HCEC 1CT (cell line): ENCODE measurements at places on chromosomes 2 and 18.

DNA sequence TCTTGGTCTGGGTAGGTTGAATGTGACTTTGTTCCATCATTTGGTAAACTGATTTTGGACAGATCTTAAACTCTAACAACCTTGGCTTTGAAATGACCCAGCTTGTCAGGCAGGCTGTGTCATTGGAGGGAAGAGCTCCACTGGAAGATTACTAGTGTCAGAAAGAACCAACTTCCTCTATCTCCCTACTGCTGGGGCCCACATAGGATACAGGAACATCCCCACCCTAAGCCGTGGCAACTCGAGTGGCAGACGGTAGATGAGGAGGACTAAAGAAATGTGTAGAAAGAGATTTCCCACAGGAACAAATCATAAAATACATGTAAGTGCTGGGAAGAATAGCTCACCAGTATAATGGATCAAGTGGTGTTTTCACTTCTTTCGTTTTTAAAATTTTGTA lies 4.3 kb upstream of the G6PC2 start:
- no peak for DNase-seq

DNA sequence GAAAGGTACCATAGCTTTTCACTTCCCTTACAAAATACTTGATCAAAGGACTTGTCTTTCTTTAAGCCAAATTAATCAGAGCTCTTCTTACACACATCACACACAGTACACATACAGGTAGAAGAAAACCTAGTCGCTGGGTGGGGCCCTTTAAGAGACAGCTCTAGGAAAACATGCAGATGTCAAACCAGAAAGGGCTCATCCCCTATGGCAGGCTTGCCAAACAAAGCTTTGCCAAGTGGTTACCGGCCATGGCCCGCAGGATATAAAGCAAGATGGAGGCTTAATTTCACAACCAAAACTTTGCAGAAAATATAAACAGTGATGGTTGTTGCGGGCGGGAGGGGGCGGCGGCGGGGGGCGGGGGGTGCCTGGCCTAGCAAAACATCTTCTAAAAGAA lies 2156.0 kb upstream of the PIK3C3 start:
- DNase-seq, result peak; percentile 53

- DNase-seq, result no peak
These were observed 163.2 kb upstream of the CYRIA start for GRCh38 chr2:16828828-16829160.

DNA sequence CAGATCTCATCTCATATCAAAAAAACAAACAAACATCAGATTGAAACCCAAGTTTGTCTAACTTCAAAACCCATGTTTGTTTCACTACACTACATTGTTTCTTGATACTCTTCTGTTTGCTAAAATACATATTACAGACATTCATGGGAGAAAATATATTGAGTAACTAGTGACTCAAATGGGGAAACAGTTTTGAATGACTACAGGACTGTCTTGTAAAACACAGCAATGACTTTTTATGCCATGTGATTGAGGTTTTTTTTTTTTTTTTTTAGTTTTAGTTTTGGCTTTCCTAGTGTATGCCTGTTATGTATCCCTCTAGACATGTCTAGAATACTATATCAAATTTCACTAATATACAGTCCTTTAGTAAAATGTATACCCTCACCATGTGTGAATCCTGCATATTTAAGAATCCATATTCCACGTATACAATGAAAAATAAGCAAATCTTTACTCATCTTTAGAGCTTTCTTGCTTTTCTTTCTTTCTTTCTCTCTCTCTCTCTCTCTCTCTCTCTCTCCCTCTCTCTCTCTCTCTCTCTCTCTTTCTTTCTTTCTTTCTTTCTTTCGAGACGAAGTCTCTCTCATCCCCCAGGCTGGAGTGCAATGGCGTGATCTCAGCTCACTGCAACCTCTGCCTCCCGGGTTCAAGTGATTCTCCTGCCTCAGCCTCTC lies 46.6 kb upstream of the SERTAD2 start:
- peak; percentile 71 for DNase-seq

GRCh38 chr2:84194949-84195644 lies 264.0 kb downstream of the SUCLG1 start:
- no peak for DNase-seq

GRCh38 chr2:196464311-196464710 lies 175.2 kb upstream of the CCDC150 start:
- peak; percentile 26 for DNase-seq

- peak; percentile 45 for DNase-seq
These were observed 39.7 kb downstream of the EPB41L5 start for GRCh38 chr2:120052597-120052996.

DNA sequence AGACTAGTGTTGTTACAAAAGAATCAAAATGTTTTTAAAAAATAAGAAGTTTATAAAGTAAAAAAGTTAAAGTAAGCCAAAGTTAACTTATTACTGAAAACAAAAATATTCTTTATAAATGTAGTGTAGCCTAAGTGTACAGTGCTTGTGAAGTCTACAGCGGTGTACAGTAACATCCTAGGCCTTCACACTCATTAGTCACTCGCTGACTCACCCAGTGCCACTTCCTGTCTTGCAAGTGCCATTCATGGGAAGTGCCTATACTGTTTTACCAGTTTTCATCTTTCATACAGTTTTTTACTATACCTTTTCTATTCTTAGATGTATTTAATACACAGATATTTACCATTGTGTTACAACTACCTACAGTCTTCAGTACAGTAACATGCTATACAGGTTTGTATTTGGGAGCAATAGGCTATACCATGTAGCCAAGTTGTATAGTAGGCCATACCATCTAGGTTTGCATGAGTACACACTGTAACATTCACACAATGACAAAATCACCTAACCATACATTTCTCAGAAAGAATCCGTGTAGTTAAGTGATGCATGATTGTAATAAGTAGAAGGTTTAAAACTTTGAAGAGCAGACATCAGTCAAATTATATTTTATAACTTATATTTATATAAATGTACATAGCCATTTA lies 13.4 kb downstream of the SERPINB7 start:
- DNase-seq, result peak; percentile 93

GRCh38 chr2:238728330-238729260 lies 119.3 kb upstream of the TWIST2 start:
- peak; percentile 98 for DNase-seq

GRCh38 chr2:207619764-207620203 lies 5.4 kb downstream of the METTL21A start:
- DNase-seq, result peak; percentile 23

DNA sequence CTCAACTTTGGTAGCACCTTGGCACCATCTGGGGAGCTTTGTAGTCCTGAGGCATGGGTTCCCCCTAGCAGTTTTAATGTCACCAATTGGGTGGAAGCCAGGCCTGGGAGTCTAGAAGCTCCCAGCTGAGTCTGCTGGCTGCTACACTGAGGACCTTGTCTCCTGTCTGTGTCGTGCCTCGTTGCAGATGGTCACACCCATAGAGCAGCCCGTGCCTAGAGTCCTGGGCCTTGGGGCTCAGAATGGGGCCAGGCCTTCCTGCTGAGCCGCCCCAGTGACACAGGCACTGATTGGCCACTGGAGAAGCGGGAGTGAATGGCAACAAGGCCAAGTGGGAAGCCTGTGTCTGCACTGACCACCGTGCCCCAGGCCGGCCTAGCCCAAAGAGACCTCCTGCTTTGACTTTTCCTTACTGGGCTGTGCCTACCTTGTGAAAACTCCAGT lies 113.2 kb downstream of the SH3RF3 start:
- DNase-seq, result no peak

DNA sequence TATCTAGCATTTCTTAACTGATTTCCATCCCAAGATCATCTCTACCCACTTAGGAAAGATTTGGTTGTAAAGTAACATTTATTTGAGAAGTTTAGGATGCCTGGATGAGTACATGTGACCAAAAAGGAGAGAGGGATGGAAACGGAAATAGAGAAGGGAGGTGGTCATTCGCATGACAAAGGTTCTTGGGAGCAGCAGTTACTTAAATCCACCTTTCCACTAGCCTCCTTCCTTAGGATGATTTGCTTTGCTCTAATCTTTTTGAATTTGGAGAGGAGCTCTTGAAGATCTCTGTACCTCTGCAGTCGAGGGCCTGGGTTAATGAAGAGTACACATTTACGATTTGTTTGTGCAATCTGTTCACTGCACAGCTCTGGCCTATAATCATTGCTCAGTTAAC lies 623.5 kb downstream of the EPHA4 start:
- DNase-seq, result no peak

DNA sequence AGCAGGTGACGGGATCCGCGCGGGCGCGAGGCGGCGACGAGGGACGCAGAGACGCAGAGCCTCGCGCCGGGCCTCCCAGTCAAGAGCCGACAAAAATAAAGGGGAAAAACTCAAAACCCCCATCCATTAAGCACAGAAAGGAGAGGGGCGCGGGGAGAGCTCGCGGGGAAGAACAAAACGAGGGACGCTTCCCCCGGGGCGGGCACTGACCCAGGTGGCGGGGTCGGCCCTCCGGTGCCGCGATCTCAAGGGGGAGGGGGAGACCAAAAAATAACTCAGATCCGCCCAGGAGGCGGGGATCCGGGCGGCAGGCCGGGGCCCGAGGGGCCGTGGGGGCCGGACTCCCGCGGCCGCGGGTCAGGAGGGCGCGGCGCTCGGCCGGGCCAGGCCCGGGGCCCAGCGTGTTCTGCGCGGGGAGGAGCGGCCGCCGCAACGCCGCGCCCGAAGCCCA lies 597 bp downstream of the RNF103 start:
- peak; percentile 23 for DNase-seq

GRCh38 chr2:179543361-179543901 lies 278.8 kb upstream of the SESTD1 start:
- peak; percentile 77 for DNase-seq

DNA sequence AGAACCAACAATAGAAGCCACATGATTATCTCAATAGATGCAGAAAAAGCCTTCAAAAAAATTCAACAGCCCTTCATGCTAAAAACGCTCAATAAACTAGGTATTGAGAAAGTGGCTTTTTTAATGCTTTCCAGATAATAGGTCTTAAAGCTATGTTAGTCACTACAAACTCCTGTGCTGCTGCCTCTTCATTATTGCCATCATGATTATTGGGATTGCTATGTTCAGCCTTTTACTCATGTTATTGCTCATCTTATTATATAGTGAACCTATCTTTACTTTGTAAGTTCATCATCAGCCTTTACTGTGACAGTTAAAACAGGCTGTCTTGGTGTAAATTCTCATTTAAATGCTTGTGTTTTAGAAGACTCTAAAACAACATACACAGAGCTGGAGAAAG lies 1557.2 kb upstream of the ZEB2 start:
- DNase-seq, result no peak

GRCh38 chr2:14872779-14873325 lies 240.3 kb downstream of the LRATD1 start:
- no peak for DNase-seq

DNA sequence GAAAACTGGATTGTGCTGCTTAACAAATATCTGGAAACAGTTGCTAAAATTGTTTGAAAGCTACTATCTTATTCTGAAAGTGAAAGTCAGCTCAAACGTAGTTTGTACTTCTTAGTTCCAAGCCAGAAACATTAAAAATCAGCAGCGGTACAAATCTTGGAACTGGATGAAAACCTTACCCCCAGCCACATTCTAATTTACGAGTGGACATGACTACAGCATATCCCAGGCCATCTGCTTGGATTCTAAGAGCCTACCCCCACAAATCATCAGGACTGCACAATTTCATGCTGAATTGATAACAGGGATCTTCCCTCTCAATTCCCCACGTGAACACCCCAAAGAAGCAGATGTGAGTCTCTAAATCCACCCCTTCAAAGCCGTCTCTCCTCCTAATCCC lies 158.7 kb upstream of the NCKAP5 start:
- no peak for DNase-seq

GRCh38 chr2:239531456-239532241 lies 130.8 kb upstream of the HDAC4 start:
- no peak for DNase-seq

DNA sequence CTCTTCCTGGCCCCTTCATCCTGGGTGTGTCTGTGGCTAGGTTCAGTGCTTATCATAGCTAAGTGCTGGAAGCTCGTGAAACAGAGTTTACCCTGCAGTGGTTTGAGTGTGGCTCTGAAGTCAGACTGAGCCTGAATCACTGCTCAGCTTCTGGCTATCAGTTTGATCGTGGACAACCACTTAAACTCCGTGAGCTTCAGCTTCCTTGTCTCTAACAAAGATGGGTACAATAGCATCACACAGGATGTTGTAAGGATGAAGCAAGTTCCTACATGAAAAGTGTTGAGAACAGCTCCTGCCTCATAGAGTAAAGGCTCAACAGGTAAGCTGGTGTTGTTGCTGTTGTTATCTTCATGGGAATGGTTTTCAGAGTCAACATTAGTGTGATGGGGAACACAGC lies 210.3 kb downstream of the CLIP4 start:
- DNase-seq, result no peak

DNA sequence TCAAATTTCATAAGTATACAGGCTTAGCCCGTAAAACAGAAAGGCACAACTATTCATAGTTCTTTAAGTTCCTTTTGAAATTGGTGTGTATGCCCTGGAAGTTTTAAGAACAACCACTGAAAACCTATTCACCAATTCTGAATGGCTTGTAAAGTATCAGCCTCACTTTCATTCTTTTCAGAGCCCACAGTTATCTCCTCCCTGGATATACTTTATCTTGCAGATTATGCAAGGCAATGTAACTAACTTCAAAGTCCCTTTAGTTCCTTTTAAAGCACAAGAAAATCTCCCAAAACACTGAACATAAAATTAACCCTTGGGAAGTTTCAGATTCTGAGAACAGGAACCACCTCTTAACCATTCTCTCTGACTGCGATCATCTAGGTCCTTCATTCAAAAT lies 1.1 kb downstream of the STRN start:
- DNase-seq, result no peak

DNA sequence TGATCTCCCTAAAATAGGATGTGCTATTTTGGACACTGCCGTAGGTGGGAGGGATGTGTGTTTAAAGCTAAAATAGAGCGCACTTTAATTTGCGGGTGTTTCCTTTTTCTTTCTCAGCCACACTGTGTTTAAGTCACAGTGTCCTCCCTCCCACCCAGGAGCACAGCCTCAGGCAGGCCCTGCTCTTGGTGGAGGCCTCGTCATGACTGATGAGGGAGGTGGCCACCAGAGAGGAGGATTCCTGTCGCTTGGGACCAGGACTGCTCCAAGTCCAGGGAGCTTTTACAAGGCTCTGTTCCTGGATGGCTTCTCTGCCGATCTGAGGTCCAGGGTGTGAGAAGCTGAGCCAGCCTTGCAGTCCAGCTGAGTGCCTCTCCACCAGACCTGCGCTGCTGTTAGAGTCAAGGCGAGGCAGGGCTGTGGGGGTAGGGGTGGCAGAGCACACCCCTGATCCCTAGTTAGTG lies 33.5 kb downstream of the INPP4A start:
- DNase-seq, result no peak

DNA sequence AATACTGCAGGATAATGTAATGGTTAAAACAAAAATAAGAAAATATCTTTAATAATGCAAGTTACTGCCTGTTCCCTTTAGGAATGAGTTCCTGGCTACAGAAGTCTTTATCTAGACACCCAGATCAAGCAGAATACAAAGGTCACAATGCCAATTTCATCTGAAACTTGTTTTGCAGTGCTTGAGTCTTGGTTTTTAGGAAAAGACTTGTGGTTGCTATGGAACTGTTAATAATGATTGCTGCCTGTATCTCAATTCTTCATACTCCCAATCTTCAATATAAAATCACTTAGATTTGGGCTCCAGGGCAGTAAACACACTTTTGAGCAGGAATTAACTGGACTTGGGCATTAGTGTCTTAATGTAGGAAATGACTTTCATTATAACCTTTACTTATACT lies 14.2 kb downstream of the CAVIN2 start:
- DNase-seq, result no peak
